Skeletal muscle cell (primary cell): ENCODE measurements at places on chromosomes 4 and X.

GRCh38 chrX:18136816-18137215 is 83.9 kb downstream of the BEND2 start:
- no peak for DNase-seq

DNA sequence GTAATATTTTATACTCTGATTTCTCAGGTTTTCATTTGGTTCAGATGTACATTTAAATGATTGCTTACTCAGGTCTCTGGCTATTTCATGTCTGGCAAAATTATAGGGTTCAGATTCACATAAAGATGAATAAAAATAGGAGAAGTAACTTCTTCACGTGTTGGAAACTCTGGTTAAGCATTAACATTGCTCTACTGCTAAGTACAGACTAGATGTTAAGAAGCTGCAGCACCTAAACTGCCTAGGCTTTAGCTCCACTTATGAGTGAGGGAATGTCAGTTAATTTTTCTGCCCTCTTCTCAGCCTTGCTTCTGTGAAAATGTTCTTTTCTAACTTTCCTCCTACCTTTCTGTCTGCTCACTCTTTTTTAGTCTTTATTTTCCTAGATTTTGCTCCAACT is 361.2 kb downstream of the ARAP2 start:
- DNase-seq = no peak

GRCh38 chr4:140098455-140099160 is 55.4 kb downstream of the MAML3 start:
- DNase-seq = no peak

DNA sequence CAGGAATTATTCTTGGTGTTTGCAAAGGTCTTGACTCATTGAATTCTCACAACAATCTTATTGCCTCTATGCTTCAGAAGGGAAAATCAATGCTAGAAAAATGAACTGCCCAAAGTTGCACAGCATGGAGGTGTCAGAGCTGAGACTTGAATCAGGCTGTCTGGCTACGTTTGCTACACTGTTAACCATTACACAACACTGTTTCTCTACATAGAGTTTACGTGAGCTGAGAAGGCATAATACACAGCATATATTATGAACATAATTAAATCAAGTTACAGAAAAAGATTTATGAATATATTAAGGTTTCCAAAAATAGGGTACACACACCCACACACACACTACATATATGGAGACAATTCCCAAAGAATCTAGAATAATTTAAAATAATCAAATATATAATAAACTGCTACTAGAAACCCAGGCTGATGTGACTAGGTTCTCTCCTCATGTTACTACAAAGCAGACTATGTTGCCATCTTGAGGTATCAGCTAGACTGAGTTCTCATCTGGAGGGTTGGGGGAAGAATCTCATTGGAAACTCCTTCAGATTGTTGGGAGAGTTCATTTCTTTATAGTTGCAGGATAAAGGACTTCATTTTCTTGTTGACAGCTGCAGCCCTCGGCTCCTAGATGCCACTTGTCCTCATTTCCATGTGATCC is 1270.5 kb downstream of the ARAP2 start:
- DNase-seq = no peak

- peak; percentile 26 for DNase-seq
Observed at GRCh38 chrX:19902110-19902509, 14.7 kb upstream of the SH3KBP1 start.

GRCh38 chrX:12138361-12139313 is at the start of gene FRMPD4:
TSS of gene FRMPD4 (plus strand) at chrX:12138473. CDS start at chrX:12138972, 499 bp downstream.
- DNase-seq = no peak

DNA sequence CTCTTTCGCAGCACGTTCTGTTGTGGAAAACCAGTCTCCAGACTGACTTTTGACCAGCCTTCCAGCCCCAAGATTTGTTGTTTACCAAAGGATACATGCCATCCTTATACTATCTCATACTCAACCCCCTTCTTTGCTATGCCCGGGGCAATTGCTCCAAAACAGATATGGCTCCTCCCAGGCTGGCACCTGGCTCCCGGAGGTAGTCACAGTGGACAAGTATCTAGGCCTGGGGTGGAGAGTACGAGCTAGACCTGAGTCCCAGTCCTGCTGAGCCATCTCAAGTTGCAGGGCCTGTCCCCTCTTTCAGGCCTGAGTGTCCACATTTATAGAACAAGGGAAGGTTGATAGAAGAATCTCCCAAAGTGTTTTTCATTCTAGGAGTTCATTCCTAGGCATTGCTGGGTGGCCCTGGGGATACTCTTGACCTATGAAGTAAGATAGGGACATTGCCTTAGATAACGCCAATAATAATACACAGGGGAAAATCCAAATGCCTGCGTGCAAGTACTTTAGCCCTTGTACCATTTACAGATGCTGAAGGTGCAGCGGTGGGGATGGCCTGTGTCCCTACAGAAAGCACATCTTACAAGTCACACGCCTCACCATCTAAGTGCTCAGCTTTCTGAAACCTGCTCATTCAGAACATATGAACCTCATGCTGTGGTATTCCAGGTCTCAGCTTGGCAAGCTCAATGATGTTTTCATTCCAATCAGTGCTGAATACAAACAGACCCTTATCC is 136.7 kb upstream of the MAMLD1 start:
- DNase-seq = no peak

DNA sequence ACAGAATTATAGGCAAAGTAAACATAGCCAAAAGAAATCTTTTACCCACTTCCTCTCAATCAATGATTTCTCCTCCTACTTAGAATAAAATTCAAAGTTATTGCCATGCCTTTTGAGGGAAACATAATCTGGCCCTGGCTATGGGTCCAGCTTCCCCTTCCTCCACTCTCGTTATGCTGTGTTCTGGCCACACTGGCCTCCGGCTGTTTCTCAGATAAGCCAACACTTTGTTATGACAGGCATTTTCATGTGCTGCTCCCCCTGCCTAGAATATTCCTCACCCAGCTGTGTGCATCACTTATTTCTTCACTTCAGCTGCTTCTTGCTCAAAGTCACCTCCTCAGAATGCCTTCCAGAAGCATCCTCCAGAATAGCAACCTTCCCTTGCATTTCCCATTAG is 386.6 kb upstream of the AADAT start:
- no peak for DNase-seq

- no peak for DNase-seq
Observed at GRCh38 chrX:31508338-31508737, 436.5 kb upstream of the FTHL17 start.

- no peak for DNase-seq
Observed at GRCh38 chrX:96909291-96909690, 25.6 kb downstream of the RPA4 start.

DNA sequence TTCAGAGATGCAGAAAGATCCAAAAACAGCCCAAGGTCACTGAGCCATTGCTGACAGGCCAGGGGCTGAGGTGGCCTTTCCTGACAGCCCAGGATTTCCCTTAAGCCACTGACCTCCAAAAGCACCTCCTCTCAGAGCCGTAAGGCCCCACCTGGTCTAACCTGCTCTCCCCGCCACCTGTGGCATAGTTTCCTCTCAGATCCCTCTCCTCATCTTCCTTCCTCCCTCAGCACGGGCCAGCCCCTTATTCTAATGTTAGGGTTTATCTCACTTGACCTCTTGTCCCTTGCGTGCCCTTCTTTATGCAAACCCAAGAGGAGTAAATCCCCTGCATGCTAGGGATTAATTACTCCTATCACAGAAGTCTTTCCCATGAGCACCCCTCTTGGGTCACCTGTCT is 113.0 kb downstream of the RBM47 start:
- DNase-seq = no peak

DNA sequence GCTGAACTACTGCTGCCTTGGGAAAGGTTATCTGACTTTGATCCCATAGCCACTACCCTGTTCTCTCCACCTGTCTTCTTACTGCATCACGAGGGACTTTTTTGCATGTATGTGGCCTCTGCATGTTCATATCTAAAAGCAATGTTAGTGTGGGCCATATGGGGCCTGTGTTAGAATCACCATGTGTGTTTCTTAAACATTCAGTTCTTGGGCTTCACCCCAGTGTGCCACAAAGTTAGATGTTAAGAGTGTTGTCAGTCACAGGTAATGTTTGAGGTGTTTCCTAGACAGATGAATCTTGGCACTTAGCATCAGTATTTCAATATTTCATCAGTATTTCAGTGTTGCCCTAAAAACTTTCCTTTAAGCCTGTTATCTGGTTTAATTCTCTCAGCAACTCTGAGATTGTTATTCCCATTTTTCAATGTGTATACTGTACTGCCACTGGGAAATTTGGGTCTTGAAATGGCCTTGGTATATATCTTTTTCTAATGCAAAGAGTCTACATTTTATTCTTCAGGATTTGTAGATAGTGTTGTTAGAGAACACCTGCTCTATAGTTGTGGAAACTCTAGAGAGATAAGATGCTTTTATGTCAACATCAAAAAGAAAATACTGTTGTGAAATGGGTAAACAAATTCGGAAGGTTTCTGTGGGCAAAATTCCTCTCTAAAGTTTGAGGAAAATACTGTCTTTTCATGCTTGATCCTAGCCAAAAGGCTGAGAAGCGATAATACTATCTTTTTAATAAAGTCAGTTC is 259.7 kb downstream of the BMPR1B start:
- DNase-seq = no peak
